ENCODE measurements at places on chromosomes 7 and 10.

- DNase-seq, result peak; percentile 47
These were observed 10.4 kb downstream of the UNC5B start for GRCh38 chr10:71222601-71223346.

DNA sequence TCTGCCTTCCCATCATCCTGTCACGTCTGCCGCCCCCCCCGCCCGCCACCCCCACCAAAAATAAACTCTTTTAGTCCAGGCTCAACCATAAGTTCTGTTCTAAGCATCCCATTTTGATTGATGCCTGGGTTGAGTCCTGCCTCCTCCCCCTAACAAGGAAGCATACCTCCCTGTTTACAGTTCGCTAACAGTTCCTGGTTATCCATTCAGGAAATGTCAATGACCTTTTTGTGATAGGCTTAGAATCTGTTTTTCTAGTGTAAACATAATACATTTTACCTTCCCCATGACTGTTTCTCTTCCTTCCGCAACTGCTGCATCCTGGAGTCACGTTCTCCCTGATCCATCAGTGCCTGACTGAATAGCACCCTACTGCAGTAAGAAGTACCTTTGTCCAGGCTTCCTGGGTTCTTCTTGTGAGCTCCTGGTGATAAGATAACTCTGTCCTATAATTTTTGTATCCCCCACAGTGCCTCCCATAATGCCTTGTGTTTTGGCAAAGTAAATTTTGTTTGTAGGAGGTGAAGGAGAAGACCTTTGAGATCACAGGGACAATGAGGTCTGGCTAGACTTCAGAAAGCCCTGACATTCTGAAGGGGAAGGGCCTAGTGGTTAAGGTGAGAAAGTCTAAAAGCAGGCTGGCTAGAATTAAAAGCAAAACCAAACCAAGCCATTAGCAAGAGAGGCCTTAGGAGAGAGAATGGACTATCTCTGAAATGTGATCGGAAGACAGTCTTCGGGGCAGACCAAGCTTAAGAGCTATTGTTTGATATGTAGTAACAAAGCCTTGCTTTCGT is 7.3 kb downstream of the AGFG2 start:
- peak; percentile 36 for DNase-seq

DNA sequence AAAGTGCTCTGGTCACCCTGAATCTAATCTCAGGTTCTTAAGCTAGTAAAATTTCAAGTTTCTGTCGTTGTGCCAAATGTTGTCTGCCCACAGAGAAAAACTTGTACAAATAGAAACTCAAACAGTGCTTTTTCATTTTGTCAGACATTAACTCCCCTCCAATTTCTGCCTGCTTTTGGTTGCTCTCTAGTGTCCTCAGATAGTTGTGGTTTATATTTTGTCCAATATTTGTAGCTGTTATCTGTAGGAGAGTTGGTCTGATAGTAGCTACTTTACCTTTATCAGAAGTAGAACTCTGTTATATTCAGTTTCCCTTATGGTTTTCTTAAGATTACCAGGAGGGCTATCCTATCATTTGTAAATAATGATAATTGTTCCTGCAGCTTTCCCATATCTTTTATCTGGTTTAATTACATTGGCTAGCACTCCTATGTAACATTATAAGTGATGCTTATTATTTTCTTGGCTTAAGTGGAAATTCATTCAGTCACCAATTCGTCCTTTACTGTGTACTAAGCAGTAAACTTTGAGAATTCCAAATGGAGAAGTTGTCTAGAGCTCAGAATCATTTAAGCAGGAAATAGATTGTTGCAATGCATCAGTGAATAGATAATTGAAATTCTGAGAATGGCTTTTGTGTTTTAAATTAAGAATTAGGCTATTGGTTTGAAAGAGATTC is 91.0 kb downstream of the ANKIB1 start:
- DNase-seq, result no peak

- no peak for DNase-seq
These were observed 170.5 kb downstream of the SEPTIN7 start for GRCh38 chr7:35971133-35971891.

DNA sequence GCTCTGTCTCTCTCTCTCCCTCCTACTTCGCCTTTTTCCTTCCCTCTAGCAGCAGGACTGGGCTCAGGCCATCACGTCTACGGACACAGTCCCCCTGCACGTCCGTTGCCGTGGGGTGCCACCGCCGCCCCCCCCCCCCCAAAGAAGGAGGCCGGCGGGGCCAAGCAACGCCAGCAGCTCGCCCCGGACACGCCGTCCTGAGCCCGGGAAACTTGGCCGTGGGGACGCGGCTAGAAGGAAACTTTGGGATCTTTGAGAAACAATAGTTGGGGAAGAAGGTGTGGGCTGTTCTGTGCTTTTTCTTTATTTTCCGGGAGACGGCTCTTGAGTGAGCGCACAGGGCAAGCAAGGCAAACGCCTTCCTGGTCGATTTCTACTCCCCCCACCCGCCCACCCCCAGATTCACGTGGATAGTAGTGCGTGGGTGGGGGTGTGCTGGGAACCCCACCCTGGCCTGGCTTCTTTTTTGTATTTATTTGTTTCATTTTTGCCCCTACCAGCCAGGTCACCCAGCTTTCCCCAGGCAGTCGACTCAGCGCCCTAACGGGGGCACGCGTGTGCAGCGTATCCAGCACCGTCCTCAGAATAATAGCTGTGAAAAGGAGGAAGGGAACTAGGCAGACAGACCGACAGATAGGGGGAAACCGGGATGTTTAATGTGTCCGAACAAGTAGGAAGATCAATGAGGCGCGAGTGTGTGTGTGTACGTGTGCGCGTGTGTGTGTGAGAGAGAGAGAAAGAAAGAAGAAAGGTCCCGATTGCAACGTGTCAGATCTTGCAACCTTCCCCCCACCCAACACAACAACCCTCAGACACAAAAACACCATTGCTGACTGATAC is 1.4 kb downstream of the MXI1 start:
- peak; percentile 67 for DNase-seq

DNA sequence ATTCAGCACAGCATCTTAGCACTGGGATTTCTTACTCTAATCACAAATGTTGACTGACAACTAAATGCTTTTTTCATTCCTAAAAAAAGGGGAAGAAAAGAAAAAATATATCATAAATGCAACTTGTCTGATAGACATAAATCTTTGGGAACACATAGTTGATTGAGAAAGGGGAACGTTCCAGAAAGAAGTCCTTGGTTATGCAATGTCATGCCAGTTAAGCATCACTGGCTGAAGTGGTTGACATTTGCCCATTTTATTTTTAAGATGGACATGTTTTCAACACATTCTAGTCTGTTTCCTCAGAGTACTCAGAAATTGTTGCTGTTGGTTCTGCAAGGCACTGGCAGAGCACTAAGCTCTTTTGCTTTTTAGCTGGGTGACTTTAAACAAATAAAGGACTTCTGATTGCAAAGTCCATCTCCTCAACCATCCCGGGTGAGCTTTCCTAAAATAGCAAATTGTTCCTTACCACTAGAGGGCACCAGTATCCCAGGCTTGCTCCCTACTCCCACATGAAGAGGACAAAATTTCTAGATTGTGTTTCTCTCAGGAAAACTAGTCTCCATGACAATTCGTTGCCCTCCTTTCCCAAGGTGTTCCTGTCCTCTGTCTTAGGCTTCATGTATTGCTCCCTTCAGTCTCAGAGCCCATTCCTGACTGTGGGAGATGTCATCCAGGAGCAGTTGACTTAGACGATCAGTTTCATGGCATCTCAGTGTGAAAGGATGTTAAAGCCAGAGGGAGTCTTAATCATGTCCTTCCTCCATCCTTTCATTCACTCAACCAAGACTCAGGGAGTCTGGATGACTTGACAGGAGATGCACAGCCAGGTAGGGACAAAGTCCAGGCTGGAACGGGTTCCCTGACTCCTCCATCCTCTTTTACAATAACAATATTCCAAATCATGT is 23.9 kb downstream of the OPALIN start:
- DNase-seq, result peak; percentile 30

DNA sequence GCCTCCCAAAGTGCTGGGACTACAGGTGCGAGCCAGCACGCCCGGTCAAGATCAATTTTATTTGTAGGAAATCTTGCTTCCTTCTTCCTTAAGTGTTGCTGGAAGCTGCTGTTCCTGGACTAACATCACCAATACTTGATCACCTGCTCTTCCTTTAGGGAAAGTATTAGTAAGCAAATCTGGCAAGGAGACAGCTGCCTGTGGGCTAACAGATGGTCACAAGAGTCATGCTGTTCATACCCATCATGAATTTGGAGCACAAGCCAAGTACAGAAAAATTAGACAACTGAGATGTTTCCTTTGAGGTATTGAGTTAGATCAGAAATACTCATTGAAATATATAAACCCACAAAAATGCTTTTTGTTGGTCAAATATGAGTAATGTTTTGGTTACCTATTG is 27.9 kb downstream of the BAIAP2L1 start:
- DNase-seq, result peak; percentile 56

DNA sequence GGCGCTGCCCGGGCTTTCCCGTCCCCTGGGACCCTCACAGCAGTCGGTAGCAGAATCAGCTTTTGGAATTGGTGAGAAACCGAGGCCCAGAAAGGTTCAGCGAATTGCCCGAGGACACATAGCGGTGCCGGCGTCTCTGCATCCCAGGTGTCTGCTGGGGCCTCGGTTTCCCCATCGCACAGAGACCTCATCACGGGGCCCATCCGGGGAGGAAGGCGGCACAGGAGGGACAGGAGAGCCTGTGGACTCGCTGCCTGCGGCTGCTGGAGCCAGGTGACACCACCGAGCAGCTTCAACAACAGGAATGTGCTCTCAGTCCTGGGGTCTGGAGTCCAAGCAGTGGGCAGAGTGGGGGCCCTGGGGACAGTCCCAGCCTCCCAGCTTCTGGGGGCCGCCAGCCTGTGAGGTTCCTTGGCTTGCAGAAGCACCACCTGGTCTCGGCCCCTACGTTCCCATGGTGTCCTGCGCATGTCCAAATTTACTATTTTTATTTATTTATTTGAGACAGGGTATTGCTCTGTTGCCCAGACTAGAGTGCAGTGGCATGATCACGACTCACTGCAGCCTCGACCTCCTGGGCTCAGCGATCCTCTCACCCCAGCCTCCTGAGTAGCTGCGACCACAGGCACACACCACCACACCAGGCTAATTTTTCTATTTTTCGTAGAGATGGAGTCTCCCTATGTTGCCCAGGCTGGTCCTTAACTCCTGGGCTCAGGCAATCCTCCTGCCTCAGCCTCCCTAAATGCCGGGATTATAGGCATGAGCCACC is 539 bp upstream of the COX19 start:
- no peak for DNase-seq

GRCh38 chr7:135993950-135994349 is 16.8 kb upstream of the MTPN start:
- DNase-seq, result no peak

DNA sequence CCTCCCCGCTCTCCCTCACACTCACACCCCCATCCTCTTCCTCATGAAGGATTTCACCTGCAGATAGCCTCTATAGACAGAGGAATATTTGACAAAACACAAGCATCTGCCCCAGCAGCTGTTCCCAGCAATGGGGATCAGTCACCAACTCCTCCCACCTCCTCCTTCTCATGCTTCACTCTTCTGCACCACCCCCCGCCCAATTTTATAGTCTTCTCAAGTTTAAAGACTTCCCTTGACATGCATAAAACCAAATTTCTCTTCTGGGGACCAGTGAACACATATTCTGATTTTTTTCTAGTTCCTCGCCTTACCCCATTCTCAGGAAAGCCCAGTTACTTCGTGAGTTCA is 654.4 kb downstream of the LRMDA start:
- no peak for DNase-seq

- no peak for DNase-seq
These were observed 74.9 kb downstream of the NUDCD3 start for GRCh38 chr7:44415510-44415909.

- peak; percentile 57 for DNase-seq
These were observed 44.1 kb downstream of the RALA start for GRCh38 chr7:39667341-39667923.

- DNase-seq, result peak; percentile 69
These were observed 19.6 kb upstream of the CFAP46 start for GRCh38 chr10:132961787-132962622.

DNA sequence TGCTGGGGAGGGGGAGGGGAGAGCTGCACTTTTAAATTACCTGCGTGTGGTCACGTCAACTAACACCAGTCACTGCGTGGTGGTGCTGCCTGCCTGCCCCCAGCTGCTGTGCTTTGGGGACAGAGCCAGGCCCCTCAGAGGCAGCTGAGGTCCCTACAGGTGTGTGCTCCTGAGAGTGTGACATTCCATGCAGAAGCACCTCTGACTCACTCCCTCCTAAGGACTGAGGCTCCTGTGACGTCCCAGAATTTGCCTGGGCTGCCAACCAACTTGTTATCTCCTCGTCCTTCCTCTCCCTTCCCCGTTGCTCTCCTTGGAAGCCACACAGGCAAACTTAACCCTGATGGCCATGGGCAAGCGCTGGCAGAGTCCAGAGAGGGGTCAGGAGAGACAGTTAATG is 563.0 kb downstream of the PARD3 start:
- no peak for DNase-seq

- DNase-seq, result peak; percentile 13
These were observed 37.7 kb upstream of the ODAD2 start for GRCh38 chr10:28036587-28036986.

DNA sequence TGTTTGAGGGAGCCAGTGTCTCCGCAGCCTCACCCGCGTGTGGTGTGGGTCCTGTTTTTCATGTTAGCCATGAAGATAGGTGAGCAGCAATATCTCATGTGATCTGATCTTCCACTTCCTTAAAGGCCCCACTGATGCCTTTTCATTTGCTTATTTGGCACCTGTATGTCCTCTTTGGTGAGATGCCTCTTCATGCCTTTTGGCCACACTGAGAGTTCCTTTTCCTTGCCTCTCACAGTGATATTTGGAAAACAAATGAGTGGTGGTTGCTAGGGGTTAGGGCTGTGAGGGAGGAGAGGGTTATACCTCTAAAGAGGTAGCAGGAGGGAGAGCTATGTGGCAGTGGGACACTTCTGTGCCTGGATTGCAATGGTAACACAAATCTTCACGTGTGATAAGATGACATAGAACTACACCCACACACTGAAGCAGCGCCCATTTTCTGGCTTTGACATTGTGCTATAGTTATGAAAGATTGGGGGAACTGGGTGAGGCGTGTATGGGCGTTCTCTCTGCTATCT is 90.4 kb upstream of the TNS3 start:
- no peak for DNase-seq

DNA sequence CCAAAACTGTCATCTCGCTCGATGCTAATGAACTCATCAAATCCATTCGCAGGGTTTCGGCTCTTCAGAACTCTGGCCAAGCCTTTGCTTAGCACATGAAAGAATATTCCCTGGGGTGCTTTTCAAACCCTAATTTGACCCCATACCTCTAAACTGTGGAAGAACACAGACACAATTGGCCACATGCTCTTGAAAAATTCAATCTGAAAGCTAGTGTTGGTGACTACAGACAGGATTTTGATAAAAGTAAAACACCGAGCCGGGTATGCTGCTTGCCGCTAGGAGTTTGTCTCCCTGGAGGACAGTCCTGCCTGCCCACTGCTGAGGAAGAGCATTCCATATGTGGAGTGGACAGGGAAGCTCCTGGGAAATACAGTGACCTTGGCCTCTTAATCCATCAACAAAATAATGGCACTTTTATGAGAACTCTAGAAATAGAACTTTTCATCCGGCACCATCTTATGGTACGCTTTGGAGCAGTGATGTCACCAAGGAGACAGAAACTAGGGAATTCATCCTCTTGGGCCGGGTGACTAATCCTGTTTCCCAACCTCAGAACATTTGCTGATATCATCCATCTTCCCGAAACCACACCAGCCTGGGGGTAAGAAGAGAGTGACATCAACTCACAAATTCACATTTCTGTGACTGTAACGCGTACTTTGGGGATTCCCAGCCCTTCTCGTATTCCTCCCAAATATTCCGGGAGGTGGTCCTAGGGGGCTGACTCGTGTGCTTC is 34.2 kb downstream of the MTURN start:
- DNase-seq, result peak; percentile 93

GRCh38 chr7:9608560-9608959 is 1175.2 kb downstream of the NXPH1 start:
- no peak for DNase-seq

- no peak for DNase-seq
These were observed 1017.6 kb downstream of the TYW1 start for GRCh38 chr7:68014031-68014736.

Measured in mesenchymal stem cell (in vitro differentiated cells and primary cell).